ENCODE measurements at places on chromosomes 3 and 15.

DNA sequence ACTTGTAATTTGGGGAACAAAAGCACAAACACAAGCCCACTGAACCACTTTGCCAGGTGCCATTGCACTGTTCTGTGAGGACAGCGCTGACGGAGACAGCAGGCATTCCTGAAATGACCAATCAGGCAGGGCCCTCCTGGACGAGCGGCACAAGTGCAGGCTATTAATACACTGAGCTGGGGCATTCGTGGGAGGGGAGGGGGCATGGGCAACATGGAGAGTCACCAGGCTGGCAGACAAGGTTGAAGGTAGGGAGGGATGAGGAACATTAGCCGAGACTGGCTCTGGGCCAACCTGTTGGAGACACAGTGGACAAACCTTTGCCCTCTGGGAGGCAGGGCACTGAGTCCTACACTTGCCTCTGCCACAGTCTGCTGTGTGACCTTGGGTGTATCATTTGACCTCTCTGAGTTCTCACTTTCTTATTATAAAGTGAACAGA lies 45.6 kb downstream of the NOX5 start:
- H3K36me3 ChIP-seq: no peaks in the 10 kb centered on the region
- no peaks in the 10 kb centered on the region for H3K27me3 ChIP-seq
- no peaks in the 10 kb centered on the region for H3K4me1 ChIP-seq
- no peak overlapping the region for H3K4me3 ChIP-seq
- no peak overlapping the region for H3K27ac ChIP-seq

DNA sequence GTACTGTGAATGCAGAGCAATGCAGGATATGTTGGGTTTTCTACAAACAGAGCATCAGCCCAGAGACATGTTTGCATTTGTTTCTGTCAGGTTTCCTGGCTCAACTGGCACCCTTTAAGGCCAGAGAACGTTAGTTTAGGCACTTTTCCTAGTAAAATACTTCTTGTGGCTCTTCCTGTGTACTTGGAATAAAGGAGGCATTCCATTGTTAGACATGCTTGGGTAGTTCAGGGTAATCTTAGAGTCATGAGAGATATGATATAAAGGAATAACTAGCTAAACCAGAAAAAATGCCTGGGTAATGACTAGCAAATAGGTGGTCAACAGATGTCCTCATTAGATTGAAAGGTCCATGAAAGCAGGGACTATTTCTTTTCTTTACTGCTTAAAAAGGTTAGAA lies 60.4 kb upstream of the RBM5 start:
- H3K36me3 ChIP-seq: peaks cover 2% of the 10 kb centered on the region
- no peaks in the 10 kb centered on the region for H3K4me1 ChIP-seq
- no peak for DNase-seq
- no peak overlapping the region for H3K27ac ChIP-seq
- H3K4me3 ChIP-seq: no peak overlapping the region

DNA sequence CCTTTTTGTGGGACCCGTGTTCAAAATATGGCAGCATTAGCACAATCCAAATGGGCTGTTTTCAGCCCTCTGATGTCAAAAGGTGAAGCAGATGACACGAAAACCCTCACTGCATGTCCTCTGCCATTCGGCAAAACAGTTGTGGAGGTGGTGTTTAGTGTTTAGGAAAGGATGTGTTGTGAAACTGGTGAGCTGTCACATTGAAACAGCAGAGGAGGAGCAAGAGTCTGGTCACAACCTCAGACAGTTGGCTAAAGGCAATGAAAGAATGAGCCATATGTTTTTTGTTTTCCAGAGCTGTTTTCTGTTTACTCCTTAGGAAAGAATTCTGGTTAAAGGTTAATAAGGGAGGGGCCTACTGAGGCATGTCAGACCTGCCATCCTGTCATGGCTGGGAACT lies 140.7 kb downstream of the VPS8 start:
- no peak for DNase-seq
- no peak overlapping the region for H3K4me3 ChIP-seq
- no peaks in the 10 kb centered on the region for H3K27me3 ChIP-seq
- peaks cover 3% of the 10 kb centered on the region for H3K36me3 ChIP-seq

DNA sequence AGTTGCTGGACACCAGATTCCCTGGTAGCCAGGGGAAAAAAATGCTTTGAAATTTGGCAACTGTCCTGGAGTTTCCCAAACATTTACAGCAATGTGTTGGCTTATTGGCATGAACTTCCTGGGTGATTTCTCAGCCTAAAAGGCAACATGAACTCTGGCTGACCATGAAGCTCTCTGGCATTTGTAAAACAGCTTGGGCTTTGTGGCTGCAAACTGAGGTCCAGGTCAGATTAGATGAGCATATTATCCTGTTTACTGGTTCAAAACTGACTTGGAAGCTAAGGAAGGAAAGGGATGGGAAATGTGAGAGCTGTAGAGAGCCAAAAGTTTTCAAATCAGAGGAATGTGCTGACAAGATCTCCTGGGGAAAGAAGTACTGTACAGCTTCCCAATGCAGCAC lies 139.0 kb downstream of the P3H2 start:
- peak overlapping the region; percentile 42 for H3K27ac ChIP-seq
- H3K4me3 ChIP-seq: no peak overlapping the region
- DNase-seq: no peak
- no peaks in the 10 kb centered on the region for H3K36me3 ChIP-seq
- H3K4me1 ChIP-seq: no peaks in the 10 kb centered on the region

- no peaks in the 10 kb centered on the region for H3K27me3 ChIP-seq
- DNase-seq: no peak
- H3K36me3 ChIP-seq: peaks cover 7% of the 10 kb centered on the region
Observed at GRCh38 chr3:194637066-194637465, 3.8 kb upstream of the TMEM44 start.

DNA sequence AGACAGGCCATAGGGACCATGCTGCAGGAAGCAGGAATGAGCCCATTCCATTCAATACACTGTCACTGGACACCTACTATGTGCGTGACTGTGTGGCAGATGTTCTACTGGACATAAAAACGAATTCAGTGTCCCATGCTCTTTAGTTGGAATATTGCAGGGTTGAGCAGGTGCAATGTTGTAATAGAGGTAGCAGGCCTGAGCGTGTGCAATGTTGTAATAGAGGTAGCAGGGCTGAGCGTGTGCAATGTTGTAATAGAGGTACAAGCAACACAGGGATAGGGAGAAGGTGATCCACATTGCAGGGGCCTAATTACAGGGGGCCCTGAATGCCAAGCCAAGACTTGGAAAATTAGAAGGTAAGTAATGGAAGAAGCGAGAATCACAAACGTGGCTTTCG lies 261.4 kb upstream of the HES1 start:
- H3K36me3 ChIP-seq: no peaks in the 10 kb centered on the region
- no peak overlapping the region for H3K4me3 ChIP-seq
- no peaks in the 10 kb centered on the region for H3K4me1 ChIP-seq

- peaks cover 21% of the 10 kb centered on the region for H3K4me1 ChIP-seq
- no peaks in the 10 kb centered on the region for H3K36me3 ChIP-seq
- no peak for DNase-seq
- H3K27me3 ChIP-seq: no peaks in the 10 kb centered on the region
Observed at GRCh38 chr15:71316911-71317310, 201.6 kb downstream of the THSD4 start.

GRCh38 chr3:129827765-129828164 lies 65.7 kb downstream of the TMCC1 start:
- no peaks in the 10 kb centered on the region for H3K27me3 ChIP-seq
- no peaks in the 10 kb centered on the region for H3K4me1 ChIP-seq
- no peak overlapping the region for H3K27ac ChIP-seq
- no peak for DNase-seq
- no peak overlapping the region for H3K4me3 ChIP-seq

- no peaks in the 10 kb centered on the region for H3K27me3 ChIP-seq
- H3K4me3 ChIP-seq: no peak overlapping the region
- no peaks in the 10 kb centered on the region for H3K4me1 ChIP-seq
- no peak overlapping the region for H3K27ac ChIP-seq
Observed at GRCh38 chr15:72866866-72867616, 83.5 kb upstream of the ADPGK start.

GRCh38 chr3:45319996-45320305 lies 68.4 kb upstream of the LARS2 start:
- H3K36me3 ChIP-seq: no peaks in the 10 kb centered on the region
- no peak overlapping the region for H3K4me3 ChIP-seq
- H3K27ac ChIP-seq: no peak overlapping the region
- H3K27me3 ChIP-seq: no peaks in the 10 kb centered on the region
- no peaks in the 10 kb centered on the region for H3K4me1 ChIP-seq

DNA sequence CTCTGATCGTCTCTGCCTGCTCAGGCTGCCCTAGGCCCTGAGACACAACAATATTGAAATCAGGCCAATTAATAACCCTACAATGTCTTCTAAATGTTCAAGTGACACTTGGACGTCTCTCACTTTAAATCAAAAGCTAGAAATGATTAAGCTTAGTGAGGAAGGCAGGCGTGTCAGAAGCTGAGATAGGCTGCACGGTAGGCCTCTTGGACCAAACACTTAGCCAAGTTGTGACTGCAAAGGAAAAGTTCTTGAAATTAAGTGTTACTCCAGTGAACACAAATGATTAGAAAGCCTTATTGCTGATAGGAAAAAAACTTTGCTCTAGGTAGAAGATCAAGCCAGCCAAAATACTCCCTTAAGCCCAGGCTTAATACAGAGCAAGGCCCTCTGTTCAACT lies 2.2 kb downstream of the HPS3 start:
- H3K4me3 ChIP-seq: no peak overlapping the region
- H3K36me3 ChIP-seq: no peaks in the 10 kb centered on the region
- H3K4me1 ChIP-seq: peaks cover 4% of the 10 kb centered on the region
- DNase-seq: no peak
- H3K27me3 ChIP-seq: no peaks in the 10 kb centered on the region
- peak overlapping the region; percentile 1 for H3K27ac ChIP-seq

- H3K4me3 ChIP-seq: no peak overlapping the region
- H3K36me3 ChIP-seq: peaks cover 10% of the 10 kb centered on the region
- H3K27me3 ChIP-seq: no peaks in the 10 kb centered on the region
- H3K4me1 ChIP-seq: no peaks in the 10 kb centered on the region
- no peak for DNase-seq
Observed at GRCh38 chr3:182905623-182906022, 74.7 kb downstream of the DCUN1D1 start.

- H3K36me3 ChIP-seq: no peaks in the 10 kb centered on the region
- no peak overlapping the region for H3K27ac ChIP-seq
- DNase-seq: peak; percentile 67
- no peaks in the 10 kb centered on the region for H3K27me3 ChIP-seq
Observed at GRCh38 chr15:41894791-41895463, 1.1 kb upstream of the SPTBN5 start.

DNA sequence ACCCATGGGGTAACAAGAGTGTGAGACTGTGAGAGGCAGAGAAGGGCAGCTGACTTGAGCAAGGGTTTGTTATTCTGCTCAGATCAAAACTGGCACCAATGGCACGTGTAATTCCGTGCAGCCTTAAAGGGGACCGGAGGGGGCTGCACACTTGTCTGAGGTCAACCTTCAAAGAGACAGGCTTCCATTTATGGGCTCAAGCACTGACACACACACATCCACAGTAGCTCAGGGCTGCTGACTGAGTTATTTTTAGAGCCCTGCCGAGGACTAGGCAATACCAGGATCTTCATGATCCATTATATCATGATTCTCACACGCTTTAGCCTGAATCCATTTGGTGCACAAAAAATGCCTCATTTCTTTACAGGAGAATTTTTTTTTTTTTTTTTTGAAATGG lies 20.6 kb upstream of the SPTBN5 start:
- H3K27me3 ChIP-seq: no peaks in the 10 kb centered on the region
- no peaks in the 10 kb centered on the region for H3K4me1 ChIP-seq
- H3K4me3 ChIP-seq: no peak overlapping the region
- DNase-seq: no peak

DNA sequence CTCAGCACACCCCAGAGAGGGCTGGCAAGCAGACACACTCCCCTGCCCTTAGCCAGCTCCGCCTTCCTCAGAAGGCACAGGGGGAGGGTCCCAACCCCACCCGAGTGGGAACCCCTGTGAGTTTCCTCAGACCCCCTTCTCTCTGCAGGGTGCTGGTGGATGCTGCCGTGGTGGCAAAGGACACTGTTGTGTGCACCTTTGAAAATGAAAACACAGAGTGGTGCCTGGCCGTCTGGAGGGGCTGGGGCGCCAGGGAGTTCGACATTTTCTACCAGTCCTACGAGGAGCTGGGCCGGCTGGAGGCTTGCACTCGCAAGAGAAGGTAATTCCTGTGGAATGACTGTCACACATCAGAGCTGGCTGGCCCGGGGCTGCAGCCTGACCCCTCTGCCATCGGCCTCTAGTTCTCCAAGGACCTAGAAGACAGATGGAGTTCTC lies 149.4 kb downstream of the LRRK1 start:
- H3K36me3 ChIP-seq: no peaks in the 10 kb centered on the region
- no peaks in the 10 kb centered on the region for H3K27me3 ChIP-seq

- H3K36me3 ChIP-seq: no peaks in the 10 kb centered on the region
- H3K4me1 ChIP-seq: no peaks in the 10 kb centered on the region
- H3K4me3 ChIP-seq: no peak overlapping the region
- H3K27me3 ChIP-seq: no peaks in the 10 kb centered on the region
Observed at GRCh38 chr3:87867001-87867400, 191.8 kb downstream of the CGGBP1 start.

- no peak for DNase-seq
- H3K27me3 ChIP-seq: no peaks in the 10 kb centered on the region
- no peaks in the 10 kb centered on the region for H3K4me1 ChIP-seq
Observed at GRCh38 chr3:172647823-172648222, 63.0 kb downstream of the NCEH1 start.

- H3K27me3 ChIP-seq: no peaks in the 10 kb centered on the region
- peaks cover 69% of the 10 kb centered on the region for H3K4me1 ChIP-seq
- no peaks in the 10 kb centered on the region for H3K36me3 ChIP-seq
- H3K4me3 ChIP-seq: no peak overlapping the region
Observed at GRCh38 chr15:74787251-74788041, 5.6 kb downstream of the CSK start.

- DNase-seq: no peak
- H3K4me1 ChIP-seq: no peaks in the 10 kb centered on the region
- no peak overlapping the region for H3K27ac ChIP-seq
- no peaks in the 10 kb centered on the region for H3K36me3 ChIP-seq
- H3K27me3 ChIP-seq: no peaks in the 10 kb centered on the region
Observed at GRCh38 chr3:140236836-140237501, 302.0 kb downstream of the CLSTN2 start.

GRCh38 chr15:39283531-39283930 lies 297.3 kb upstream of the THBS1 start:
- H3K4me3 ChIP-seq: no peak overlapping the region
- no peak overlapping the region for H3K27ac ChIP-seq
- no peaks in the 10 kb centered on the region for H3K4me1 ChIP-seq
- H3K36me3 ChIP-seq: no peaks in the 10 kb centered on the region

- no peaks in the 10 kb centered on the region for H3K27me3 ChIP-seq
- no peaks in the 10 kb centered on the region for H3K36me3 ChIP-seq
- no peaks in the 10 kb centered on the region for H3K4me1 ChIP-seq
- no peak for DNase-seq
- H3K27ac ChIP-seq: no peak overlapping the region
Observed at GRCh38 chr15:51090753-51091152, 4.0 kb downstream of the TNFAIP8L3 start.

GRCh38 chr3:123349201-123349535 lies 99.7 kb downstream of the ADCY5 start:
- no peaks in the 10 kb centered on the region for H3K36me3 ChIP-seq
- no peak overlapping the region for H3K4me3 ChIP-seq
- H3K27ac ChIP-seq: no peak overlapping the region

DNA sequence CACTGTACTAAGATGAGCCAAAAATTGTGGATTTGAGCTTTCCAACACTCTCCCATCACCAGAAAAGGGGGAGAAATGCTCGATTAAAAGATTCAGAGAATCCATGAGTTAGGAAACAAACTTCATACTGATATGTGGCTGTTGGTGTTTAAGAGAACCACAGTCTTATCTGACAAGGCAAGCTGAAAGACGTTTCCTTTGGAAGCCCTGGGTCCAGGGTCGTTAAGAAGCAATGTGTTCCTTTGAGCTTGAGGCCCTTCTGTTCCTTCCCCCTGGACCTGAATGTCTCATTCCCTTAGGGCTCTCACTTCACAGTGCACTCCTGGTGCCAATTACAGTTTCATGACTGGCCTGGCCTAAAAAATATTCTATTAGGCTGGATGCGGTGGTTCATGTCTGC lies 524.8 kb upstream of the PPP2R3A start:
- H3K27me3 ChIP-seq: no peaks in the 10 kb centered on the region
- no peak overlapping the region for H3K4me3 ChIP-seq
- DNase-seq: no peak
- H3K4me1 ChIP-seq: no peaks in the 10 kb centered on the region

Measured in right lobe of liver (tissue), 6 donors.